Stimulated activated CD8-positive, alpha-beta memory T cell treated with anti-CD3 and anti-CD28 coated beads, Interleukin-4, amount 100 ng/mL, for 48 hours (primary cell): ENCODE measurements at places on chromosomes 12 and 14.

DNA sequence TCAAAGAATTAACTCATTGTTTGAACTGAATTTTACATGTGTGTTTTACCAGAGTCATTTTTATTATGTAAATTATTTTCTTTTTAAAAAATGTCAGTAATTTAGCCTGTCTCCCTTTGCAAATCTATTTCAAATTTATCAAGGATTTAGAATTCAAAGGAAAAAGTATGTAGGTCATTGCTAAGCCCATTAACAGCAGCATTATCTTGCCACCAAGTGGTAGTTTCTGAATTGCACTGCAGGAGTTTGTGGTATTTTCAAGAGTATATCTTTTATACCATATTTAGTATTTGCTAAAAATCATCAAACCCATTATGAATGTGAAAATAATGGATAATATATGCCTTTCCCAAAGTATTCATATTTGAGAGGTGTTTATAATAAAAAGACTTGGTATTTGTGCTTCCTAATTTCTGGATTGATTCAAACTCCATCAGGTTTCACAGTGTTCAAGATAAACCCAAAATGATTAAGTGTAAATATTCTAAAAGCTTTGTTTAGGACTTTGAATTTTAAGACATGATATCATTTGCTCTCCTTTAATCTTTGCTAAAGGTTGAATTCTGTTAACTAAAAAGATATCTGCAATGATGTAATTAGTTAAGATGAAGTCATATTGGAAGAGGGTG is 711.4 kb downstream of the FSCB start:
- no peak for DNase-seq

DNA sequence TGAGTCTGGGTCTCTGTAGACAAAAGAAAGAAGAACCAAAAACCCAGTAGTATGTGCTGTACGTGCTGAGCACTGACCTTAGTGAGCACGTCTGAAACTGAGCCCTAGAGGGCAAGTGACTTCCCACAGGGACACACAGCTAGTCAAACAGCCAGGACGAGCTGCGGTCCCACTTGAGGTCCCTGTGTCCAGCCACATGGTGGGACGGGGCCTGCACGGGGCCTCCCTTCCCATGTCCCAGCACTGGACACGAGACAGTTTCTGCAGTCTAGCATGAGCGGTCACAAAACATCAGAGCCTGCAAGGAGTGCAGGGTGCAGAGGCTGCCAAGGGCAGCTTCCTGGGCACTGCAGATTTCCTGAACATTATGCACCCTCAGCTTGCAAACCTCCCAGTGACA is 121.6 kb downstream of the NCOR2 start:
- no peak for DNase-seq

- DNase-seq, result no peak
Measured at GRCh38 chr14:74144789-74145188, 60.0 kb downstream of the LIN52 start.

GRCh38 chr12:65948320-65949008 is 124.2 kb downstream of the HMGA2 start:
- no peak for DNase-seq
